ENCODE measurements at places on chromosomes 2 and 18.

DNA sequence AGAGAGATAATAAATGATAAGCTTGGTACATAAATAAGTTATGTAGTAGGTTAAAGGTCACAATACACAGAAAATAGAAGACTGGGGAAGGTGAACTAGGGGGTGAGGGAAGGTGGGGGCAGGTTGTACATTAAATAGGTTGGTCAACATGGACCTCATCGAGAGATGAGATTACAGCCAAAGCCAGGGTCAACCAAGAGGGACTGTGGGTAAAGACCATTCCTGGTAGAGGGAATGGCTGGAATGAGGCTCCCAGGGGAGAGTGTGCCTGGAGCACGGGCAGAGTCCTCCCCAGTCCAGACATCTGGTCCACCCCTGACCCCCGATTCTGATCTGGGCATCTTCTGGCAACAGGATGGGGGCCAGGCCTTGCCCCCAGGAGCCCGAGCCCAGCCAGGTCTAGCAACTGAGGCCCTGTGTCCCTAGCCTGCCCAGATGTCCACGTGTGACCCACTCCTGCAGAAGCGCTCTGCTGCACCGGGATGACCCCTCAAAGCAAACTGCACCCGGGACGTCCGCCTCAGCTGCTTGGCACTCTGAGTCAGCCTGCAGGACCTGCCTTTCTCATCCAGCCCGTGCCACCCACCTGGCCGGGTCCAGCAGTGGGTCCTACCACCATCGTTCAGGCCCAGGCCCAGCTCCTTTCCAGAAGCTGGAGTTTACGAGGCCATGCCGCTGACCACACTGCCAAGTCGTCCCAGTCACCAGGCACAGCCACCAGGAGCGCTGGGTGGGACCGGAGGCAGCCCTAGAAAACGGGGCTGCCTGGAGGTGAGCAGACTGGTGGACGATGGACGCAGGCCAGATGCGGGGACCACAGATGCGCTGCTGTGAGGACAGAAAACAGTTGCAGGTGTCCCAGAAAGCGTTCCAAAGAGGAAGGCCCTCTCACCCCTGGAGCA lies 56.2 kb upstream of the ID2 start:
- no peak for DNase-seq

GRCh38 chr2:28558158-28558820 lies 62.4 kb downstream of the PLB1 start:
- no peak for DNase-seq

- DNase-seq = no peak
Measured at GRCh38 chr2:238702276-238703052, 145.4 kb upstream of the TWIST2 start.

DNA sequence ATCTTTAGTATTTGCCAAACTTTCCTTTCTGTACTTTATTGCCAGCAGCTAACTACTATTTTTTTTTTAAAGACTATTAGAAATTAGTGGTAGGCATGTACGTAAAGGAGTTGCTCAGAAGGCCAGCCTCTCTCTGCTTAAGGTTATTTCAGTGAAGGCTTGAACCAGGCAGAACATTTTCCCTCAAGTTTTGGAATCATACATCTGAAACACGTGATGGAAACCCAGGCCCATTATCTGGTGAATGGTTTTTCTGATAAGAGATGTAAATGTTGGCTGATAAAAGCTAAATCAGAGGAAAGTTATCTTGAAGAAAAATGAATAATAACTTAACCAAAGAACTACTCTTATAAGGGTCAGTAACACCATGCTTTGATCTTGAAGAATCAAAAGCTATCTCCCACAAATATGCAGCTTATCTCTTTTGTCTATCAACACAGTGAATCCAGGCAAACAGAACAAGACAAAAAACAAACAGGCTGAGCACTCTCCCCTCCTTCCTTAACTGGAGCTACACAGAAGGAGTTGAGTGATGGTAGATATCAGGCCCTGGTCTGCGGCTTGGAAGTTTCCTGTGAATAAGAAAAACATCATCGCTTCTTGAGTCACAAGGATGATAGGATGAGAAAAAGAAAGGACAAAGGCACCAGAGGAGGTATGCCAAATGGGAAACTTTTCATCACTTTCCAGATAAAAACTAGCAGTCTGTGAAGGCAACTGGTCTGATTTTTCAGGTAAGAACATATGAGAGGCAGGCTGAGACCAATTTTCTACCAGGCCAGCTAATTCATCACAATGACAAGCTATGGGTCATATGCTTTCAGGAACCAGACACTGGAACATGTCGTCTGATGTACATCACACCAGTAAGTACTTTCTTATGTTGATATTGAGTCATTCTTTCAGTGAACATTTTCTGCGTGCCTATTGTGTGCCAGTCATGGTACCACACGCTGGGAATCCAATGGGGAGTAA lies 88.4 kb upstream of the STK17B start:
- DNase-seq = peak; percentile 96

GRCh38 chr2:54605836-54606235 lies 117.6 kb upstream of the EML6 start:
- peak; percentile 50 for DNase-seq

GRCh38 chr2:127415593-127416505 lies 2.4 kb upstream of the PROC start:
- DNase-seq = no peak

DNA sequence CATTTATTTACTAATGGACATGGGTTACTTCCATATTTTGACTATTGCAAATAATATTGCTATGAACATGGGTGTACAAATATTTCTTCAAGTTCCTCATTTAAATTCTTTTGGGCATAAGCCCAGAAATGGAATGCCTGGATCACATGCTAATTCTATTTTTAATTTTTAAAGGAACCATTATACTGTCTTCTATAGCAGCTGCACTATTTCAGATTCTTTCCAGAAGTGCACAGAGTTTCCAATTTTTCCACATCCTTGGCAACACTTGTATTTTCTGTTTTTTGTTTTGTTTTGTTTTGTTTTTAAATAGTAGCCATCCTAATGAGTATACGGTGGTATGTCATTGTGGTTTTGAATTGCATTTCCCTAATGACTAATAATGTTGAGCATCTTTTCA lies 8.5 kb upstream of the RALBP1 start:
- DNase-seq = no peak

DNA sequence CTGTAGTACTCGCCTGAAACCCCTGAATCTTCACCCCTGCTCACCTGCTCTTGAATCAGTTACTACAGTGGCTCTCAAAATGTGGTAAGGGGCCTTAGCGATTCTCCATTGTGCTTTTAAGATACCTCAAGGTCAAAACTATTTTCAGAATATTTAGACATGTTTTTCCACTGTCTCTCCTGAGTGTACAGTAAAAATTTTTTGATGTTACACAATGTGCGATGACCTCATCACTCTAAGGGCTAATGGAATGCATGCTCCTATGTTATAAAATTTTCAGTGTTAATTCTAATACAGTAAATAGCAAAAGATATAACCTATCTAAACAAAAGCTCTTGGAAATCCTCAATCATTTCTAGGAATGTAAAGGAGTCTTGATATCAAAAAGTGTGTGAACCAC lies 336.9 kb upstream of the PKDCC start:
- no peak for DNase-seq

DNA sequence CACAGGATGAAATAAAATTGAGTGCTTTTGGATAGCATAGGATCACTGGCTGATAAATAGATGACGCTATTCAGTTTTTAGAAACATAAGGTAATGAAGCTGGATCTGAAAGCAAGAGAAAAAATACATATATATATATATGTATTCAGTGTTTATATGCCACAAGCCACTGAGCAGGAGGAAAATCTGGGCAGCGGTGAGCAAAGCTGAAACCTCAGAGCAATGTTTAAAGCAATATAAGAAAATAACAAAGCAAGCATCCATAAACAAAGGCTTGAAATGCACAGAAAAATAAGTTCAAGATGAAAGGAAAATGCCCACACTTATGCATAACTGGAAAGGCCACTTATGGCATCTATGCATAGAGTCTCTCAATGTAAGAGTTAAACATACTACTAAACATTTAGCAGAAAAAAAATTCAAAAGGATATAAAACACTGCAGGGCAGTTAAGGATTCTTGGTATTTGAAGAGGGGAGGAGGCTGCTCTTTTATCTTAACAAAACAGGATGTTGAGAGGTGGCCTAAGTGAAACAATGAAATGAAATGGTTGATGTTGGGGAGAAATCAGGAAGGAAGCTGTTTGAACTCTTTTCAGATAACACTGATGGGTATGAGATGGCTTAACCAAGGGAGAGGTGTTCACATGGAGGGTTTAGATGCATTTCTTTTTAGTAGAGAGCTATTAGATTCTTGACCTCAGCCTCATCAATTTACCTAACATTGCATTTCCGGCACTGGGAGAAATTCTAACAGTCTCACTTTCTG lies 129.1 kb downstream of the ARHGAP15 start:
- DNase-seq = no peak

DNA sequence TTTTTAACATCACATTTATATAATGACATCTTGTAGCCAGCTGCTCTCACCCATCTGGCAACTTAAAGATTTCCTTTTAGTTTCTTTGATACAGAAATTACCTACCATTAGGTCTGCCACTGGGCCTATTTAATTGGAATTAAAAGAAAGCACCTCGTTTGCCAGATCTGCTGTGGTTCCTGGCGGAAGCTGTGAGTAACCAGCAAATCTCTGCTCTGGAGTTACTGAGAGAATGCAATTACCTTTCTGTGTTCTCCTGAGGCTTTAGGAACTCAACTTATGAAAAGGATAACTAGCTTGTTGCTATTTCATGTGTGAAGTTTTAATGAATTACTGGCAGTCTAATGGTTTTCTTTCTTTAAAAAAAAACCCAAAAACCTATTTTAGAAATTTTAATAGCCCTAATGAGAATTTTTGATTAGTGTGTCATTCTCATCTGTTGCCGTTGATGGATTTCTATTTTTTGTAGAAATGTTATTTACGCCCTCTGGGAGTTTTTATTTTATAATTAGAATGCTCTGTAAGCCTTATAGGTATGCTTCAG lies 69.7 kb upstream of the LYPD6B start:
- no peak for DNase-seq

- DNase-seq = no peak
Measured at GRCh38 chr2:85939131-85939530, 50.3 kb upstream of the ST3GAL5 start.

GRCh38 chr2:157227592-157227991 lies 29.9 kb upstream of the GALNT5 start:
- no peak for DNase-seq

GRCh38 chr2:205673312-205673711 lies 9.0 kb upstream of the NRP2 start:
- no peak for DNase-seq

- DNase-seq = no peak
Measured at GRCh38 chr2:128281852-128282245, 36.8 kb downstream of the HS6ST1 start.

DNA sequence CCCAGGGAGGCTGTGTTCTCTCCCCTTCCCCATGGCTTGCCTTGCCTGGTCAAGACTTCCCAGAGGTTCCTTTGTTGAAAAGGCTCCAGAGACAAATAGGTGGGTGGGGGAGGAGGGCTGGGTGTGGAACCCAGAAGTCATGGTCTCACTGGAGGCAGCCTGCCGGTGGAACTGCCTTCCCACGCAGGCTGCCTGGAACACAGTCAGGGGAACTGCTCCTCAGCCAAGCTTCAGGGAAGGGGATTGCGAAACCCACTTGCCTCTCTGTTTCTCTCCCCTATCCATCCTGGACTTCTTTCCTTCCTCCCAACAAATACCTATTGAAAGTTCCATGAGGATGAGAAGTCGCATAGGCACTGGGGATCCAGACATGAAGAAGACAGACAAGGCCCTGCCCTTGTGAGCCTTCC lies 31.6 kb downstream of the MARCO start:
- DNase-seq = no peak

DNA sequence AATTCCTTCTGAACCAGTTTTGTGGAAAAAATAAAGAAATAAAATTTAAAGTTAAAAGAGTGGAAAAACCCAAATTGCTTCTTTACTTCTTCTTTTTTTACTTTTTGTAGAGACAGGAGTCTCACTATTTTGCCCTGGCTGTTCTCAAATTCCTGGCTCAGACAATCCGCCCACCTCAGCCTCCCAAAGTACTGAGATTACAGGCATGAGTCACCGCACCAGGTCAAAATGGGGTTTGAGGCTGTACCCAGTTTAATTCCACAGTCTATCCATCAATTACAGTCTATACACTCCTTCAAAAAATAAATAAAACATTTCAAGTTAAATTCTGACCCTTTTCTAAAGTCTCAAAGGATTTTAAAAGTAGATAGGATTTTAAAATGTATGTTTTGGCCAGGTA lies 120.3 kb downstream of the FAM161A start:
- peak; percentile 49 for DNase-seq

GRCh38 chr2:157420771-157421323 lies 23.0 kb downstream of the CYTIP start:
- DNase-seq = no peak

- no peak for DNase-seq
Measured at GRCh38 chr18:2139691-2140090, 431.6 kb downstream of the METTL4 start.

- no peak for DNase-seq
Measured at GRCh38 chr18:55243255-55243654, 284.0 kb upstream of the CCDC68 start.

DNA sequence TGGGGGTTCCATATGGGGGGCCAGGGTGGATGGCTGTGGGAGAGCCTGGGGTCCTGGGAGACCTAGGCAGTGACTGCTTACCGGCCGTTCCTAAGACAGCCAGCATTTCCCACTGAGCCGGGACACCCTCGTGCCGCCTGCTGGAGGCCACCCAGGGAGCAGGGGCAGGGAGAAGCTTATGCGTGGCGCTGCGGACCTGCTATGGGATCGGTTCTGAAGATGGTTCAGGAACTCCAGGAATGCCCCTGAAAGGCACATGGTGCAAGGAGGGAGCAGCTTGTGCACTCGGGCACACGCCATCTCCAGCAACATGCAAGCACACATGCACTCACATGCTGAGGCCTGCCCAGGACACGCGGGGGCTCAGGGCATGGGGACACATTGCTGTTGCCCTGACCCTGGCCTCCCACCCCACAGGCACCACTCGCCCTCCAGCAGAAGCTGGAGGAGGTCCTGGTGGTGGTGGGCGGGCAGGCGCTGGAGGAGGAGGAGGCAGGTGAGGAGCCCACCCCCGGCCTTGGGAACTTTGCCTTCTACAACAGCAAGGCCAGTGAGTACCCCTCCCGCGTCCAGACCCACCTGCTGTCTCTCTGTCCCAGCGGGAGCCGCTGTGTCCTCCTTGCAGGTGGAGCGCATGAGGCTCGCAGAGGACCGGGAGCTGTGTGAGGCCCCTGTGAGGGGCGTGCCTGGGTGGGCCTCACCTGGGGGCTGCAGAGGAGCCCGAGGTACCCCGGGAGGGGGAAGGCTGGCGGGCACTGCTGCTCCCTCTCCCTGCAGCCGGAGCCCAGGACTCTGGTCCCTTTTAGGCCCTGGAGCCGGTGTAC lies 4.1 kb downstream of the KLHL30 start:
- no peak for DNase-seq

GRCh38 chr2:53987336-53987921 lies 16.6 kb upstream of the PSME4 start:
- peak; percentile 22 for DNase-seq

- DNase-seq = no peak
Measured at GRCh38 chr2:174568425-174568824, 29.2 kb downstream of the WIPF1 start.

DNA sequence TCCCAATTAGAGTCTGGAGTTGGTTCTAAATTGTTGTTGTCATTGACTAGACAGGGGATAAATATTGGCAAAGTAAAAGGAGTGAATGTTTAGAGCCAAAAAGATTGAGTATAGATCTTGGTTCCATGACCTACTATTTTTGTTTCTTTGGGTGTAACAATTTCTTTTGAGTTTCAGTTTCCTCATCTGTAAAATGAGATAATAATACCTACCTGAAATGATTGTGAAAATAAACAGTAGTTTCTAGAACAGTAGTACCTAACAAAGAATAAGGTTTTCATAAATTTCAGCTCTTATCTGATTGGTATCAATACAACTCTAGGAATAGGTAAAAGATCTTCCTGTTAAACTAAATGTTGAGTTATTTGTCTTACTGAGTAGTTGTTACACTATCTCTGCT lies 56.8 kb downstream of the PMS1 start:
- DNase-seq = no peak
